Suppressor macrophage treated with lipopolysaccharide for 4 hours (primary cell): ENCODE measurements at places on chromosomes 5 and 9.

GRCh38 chr5:149900390-149900789 lies 44.2 kb downstream of the PDE6A start:
- DNase-seq, result no peak

DNA sequence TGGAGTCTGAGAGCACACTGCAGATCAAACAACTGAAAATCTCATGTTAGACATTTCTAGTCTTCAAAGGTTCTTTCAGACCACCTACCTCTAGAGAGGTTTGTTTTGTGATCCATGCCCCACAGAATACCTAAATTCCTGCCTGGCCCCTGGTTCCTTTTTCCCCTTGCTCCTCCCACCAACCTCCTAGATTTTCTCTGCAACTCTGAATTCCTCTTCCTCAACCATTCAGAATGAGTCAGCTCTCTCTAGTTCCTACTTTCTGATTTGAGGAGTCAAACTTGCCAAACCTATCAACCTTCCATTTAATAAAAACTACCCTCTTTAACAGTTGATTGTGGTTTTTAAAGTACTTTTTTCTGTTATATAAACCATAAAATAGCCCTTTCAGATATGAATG lies 83.2 kb upstream of the ZNF462 start:
- DNase-seq, result peak; percentile 59

DNA sequence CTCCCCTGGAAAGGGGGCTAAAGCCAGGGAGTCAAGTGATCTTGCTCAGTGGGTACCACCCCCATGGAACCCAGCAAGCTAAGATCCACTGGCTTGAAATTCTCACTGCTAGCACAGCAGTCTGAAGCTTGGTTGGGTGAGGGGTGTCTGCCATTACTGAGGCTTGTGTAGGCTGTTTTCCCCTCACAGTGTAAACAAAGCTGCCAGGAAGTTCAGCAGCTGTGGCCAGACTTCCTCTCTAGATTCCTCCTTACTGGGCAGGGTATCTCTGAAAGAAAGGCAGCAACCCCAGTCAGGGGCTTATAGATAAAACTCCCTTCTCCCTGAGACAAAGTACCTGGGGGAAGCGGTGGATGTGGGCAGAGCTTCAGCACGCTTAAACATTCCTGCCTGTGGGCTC lies 17.1 kb upstream of the EPB41L4A start:
- no peak for DNase-seq

DNA sequence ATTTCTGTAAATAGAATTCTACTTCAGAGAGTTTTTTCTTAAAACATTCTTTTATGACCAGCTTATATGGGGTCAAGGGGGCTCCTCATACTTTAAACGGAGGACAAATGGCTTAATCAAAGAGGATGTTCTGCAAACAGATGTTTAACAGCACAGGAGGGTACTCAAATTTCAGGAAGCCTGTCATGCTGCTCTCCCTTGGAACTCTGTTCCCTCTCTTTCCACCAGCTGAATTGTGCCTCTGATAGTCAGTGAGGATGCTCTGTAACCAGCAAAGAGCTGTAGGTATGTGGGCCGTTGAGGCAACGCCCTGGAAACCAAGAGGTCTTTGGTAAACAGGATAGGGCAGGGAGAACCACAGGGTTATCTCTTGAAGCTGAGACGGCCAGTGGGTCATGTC lies 161.1 kb downstream of the C5orf15 start:
- DNase-seq, result no peak

DNA sequence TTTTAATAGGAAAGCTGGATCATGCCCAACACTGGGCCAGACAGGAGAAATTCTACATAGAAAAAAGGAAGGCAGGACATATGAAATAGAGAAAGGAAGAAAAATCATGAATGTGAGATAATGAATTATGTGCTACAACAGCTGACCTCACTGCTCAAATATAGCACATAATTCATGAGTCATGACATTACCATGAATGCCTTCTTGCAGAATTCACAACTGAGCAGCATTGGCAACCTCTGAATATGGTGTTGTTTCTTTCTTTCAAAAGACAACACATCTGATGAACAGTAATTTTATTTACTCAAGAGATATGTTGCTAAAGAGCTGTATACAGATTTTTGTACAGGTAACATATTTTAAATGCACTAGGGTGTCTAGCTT lies 34.4 kb downstream of the APBA1 start:
- DNase-seq, result peak; percentile 3

- peak; percentile 39 for DNase-seq
Measured at GRCh38 chr9:76609285-76610010, 150.5 kb downstream of the GCNT1 start.

- DNase-seq, result no peak
Measured at GRCh38 chr5:86858442-86858841, 240.7 kb downstream of the COX7C start.

- no peak for DNase-seq
Measured at GRCh38 chr9:70195456-70195855, 63.3 kb upstream of the SMC5 start.

DNA sequence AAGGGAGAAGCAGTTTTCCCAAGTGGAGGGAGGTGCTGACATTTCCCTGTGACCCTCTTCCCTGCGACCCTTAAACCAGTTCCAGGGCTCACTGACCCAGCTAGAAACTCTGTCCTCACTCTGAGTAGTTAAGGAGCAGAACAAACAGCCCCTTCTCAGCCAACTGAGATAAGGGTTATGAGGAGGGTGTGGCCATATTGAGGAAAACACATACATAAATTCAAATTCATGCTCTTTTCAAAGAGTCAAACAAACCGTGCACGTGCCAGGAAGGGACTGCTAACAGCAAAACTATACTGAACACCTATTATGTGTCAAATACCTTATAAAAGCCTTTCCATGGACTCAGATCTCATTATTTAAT lies 4.9 kb upstream of the AKNA start:
- DNase-seq, result no peak

DNA sequence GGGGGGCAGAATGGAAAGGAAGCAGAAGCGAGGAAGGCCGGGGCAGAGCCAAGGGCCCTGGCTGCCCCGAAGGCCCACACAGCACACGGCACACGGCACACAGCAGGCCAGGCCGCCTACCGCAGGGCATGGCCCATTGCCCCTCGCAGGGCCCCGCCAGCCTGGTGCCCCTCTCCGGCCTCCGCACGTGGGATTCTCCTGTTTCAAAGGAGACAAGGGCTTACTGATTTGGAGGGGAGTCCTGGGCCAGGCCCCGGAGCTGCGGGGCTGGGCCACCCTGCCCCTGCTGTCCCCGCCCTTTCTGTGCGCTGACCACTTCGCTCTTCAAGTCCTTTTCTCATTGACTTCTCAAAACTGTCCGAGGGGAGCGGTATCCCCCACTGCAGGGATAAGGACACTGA lies 7.7 kb upstream of the PHYKPL start:
- no peak for DNase-seq

GRCh38 chr9:131259432-131259898 lies 16.8 kb downstream of the FAM78A start:
- DNase-seq, result no peak

DNA sequence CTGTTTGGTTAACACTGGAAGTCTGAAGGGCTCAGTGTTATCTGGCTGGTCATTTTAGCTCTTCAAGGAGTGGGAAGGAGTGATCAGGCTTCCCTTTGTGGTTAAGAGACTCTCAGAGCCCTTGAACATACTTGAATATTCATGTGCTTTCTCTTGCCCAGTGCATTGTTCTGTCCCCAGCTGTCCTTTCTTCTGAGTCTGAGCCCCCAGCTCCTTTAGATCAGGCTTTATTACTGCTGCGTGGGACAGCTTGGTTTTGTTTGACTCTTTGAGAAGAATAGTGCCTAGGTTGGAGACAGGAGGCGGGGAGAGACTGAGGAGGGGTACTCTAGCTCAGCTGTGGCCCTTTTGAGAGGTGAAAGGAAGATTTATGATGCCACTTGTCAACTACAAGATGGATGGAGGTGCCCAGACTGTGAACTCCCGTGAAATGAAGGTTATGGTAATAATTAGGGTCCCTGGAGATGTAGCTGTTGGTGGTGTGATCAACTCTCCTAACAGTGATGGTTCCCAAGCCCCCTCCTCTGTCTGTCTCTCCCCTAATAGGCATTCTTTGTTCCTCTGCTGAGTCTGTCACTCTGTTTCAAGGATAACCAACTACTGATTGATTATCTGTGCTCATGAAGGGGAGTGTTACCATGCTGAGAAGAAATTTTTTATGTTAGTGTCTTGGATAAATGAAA lies 83.1 kb upstream of the GLRA1 start:
- no peak for DNase-seq

GRCh38 chr5:58043032-58043945 lies 416.6 kb downstream of the PLK2 start:
- DNase-seq, result no peak

- DNase-seq, result peak; percentile 45
Measured at GRCh38 chr5:163894645-163895044, 389.2 kb downstream of the MAT2B start.

GRCh38 chr9:18260521-18260920 lies 213.4 kb upstream of the ADAMTSL1 start:
- no peak for DNase-seq

GRCh38 chr9:120344230-120344629 lies 235.7 kb downstream of the CDK5RAP2 start:
- no peak for DNase-seq

DNA sequence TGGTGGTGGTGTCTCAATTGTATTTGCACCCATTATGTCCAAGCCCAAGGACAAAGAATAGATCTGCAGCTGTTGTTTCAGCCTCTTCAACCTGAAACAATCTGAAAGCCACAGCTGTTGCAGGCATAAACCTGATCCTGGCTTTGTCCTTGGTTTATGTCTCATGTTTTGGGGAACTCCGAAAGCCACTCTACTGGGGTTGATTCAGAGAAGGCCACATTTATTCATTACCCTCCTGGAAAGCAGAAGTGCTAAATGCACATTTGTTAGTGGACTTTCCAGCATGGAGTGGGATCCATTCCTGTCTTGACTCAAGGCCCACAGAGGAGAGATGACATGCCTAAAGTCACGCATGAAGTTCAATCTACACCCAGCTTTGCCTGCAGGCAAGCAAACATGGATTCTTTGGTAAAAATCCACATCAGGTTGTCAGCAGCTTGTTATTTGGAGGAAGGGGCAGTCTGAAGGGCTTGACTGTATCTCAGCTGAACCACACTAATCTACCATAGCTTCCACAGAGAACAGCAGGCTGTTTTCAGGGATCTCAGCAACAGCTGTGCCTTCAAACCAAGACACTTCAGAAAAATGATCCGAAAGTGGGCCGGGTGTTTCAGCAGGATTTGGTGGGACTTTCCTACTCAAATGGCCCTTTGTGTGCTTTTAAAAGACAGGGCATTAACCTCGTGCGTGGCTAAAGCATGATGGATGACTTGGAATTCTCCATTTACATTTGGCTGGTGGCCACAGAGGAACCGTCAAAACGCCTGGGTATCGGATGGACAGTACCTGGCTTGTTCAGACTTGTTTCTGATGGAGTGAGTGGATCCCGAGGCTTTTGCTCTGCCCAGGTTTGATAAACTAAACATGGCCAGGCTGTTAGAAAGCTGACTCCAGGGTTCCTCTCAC lies 36.2 kb upstream of the ADAM19 start:
- peak; percentile 92 for DNase-seq

- DNase-seq, result no peak
Measured at GRCh38 chr9:18672706-18673105, 198.8 kb downstream of the ADAMTSL1 start.

GRCh38 chr9:74887981-74888370 lies 255 bp upstream of the TRPM6 start:
- DNase-seq, result no peak

DNA sequence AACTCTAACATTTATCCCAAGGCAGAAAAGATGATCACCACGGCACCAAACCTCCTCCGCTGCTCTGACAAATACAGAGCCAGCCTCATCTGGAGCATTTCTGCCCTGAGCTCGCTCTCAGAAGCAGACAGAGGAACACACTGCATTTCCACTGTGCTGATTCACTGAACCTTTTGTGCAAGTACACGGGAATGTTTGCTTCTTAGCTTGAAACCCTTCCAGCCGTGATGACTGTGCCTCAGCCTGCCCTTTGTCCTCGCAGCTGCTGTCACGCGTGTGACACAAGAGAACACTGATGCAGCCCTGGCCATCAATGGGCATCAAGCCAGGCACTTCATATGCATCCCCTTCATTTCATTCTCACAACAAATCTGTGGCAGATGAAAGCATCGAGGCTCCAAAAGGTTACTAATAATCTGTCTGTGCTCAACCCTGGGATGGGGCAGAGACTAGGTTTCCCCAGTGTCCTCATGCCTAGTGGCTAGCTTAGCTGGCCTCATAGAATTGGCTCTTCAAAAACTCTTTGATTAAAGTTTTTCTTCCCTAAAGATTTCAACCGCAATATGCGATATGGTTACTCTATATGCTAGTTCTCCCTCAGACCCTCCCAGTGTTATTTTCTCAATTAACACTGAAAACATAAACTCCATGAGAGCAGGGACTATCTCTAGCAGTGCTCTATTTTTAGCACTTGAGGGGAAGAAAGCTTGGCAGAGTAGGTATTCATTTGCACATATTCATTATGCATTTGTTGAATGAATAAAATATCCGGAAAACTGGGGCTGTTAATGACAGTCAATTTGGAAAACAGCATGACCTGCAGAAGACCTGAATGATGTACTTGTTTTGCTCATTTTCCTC lies 7.3 kb downstream of the CDC14B start:
- DNase-seq, result no peak

DNA sequence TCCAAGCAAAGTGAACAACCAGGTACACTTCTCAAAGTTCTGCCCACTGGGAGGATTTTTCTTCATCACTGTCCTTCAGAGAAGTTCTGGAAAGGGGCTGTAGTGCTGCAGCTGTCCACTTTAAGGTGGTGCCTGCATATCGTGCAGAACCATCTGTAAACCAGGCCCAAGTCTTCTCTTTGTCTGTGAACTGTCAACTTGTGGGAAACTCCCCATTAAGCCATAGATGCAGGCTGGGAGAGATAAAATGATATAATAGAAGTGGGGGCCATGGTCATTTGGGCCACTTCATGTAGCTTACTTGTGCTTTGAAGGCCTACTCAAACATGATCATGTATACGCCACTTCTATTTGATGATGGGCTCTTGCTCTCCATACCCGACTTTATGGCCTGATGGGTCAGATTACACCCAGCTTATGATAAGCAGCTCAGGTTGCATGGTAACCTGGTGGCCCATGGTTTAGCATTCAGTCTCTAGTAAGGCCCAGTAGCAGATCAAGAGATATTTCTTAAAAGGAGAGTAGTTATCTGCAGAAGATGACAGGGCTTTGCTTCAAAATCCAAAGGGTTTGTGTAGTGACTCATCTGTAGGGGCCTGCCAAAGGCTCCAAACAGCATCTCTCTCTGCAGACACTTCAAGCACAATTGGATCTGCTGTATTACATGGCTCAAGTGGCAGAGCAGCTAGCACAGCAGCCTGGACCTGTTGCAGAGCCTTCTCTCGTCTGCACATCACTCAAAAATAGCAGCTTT lies 15.7 kb upstream of the BTF3 start:
- no peak for DNase-seq

DNA sequence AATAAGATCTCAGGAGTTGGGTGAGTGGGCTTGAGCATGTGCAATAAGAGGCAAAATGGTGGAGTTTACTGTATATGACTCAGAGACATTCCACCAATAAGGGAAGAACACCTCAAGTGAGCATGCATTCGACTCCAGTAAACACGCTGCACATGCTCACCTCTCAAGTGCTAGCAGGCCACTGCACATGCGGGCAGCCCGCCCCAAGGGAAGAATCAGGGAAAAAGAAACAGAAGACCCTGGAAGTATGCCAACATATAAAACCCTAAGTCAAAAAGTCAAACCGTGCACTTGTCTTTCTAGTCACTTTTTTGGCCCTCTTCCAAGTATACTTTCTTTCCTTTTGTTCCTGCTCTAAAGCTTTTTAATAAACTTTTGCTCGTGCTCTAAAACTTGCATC lies 245.3 kb upstream of the RASA1 start:
- no peak for DNase-seq

- DNase-seq, result peak; percentile 88
Measured at GRCh38 chr9:125521462-125522327, 185.3 kb downstream of the MAPKAP1 start.
